Activated gamma-delta T cell treated with Interleukin-2 at 50 U/mL for 16 hours (primary cell): ENCODE measurements at places on chromosomes 1 and 21.

- no peak for DNase-seq
Measured at GRCh38 chr1:150003801-150004200, 6.7 kb downstream of the OTUD7B start.

- no peak for DNase-seq
Measured at GRCh38 chr21:44967082-44968047, 27.5 kb downstream of the SLX9 start.

GRCh38 chr1:156525856-156526489, 25.4 kb upstream of the MEF2D start:
- DNase-seq, result no peak

DNA sequence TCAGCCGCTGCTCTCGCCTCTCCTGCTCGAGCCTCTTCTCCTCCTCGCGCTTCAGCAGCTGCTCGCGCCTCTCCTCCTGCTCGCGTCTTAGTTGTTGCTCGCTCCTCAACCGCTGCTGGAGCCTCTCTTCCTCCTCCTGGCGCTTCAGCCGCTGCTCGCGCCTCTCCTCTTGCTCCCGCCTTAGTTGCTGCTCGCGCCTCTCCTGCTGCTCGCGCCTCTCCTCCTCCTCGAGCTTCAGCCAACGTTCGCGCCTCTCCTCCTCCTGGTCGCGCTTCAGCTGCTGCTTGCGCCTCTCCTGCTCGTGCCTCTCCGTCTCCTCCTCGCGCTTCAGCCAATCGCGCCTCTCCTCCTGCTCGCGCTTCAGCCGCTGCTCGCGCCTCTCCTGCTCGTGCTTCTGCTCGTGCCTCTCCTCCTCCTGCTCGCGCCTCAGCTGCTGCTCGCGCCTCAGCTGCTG, 3.7 kb downstream of the TCHH start:
- DNase-seq, result no peak

- peak; percentile 93 for DNase-seq
Measured at GRCh38 chr1:145927063-145927886, at the start of gene RBM8A. Gene RBM8A (minus strand): TSS chr1:145927484. CDS start chr1:145927426, 58 bp downstream.

DNA sequence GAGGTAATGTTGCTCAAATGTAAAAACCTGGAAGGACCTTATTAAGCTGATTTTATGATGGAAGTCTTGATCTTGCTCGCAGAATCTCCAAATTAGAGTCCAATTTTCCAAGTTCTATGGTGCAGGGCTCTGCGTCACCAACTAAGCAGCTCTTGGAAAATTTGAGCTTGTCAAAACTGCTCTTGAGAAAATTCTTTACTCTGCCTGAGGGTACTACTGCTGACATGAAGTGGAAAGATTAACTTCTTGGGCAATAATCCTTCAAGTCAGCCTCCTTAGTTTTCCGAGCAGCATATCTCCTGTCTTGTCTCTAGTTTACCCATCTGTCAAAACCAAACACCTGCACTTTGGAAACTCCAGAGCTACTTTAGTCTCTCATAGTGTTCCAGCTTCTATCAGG, 293.7 kb downstream of the KCTD3 start:
- no peak for DNase-seq

GRCh38 chr1:179955731-179956130, 1.1 kb downstream of the CEP350 start:
- no peak for DNase-seq

- DNase-seq, result no peak
Measured at GRCh38 chr1:60664086-60664625, 418.2 kb upstream of the NFIA start.

GRCh38 chr1:79113836-79114235, 107.3 kb upstream of the ADGRL4 start:
- DNase-seq, result no peak

DNA sequence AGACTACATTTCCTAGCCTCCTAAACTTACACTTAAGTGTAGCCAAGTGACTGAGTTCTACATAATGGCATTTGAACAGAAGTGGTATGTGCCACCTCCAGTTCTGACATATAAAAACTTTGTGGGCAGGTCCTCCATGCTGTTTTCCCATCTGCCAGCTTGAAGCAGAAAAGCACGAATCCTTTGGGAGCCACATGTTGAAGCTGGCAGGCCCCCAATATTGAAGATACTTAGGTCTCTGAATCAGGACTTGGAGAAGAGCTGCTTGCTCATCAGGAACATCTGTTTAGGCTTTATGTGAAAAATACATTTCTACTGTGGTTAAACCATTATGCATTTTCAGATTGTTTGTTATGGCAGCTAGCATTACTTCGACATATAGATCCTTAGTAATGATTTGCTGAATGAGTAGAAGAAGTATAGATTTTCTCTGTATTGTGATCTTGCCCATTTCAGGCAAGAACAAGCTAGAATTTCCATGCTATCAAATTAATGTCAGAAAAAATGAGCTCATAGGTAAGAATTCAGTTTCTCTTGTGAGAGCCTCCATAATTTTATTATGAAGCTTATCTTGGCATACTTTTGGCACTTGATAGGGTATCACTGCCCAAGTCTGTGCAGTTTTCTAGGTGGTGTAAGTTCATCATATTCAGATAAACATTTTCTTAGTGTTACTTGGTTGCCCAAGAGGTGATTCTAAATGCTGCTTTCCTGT, 68.4 kb downstream of the GDAP2 start:
- DNase-seq, result no peak

GRCh38 chr1:193321242-193321840, 134.9 kb upstream of the B3GALT2 start:
- no peak for DNase-seq

DNA sequence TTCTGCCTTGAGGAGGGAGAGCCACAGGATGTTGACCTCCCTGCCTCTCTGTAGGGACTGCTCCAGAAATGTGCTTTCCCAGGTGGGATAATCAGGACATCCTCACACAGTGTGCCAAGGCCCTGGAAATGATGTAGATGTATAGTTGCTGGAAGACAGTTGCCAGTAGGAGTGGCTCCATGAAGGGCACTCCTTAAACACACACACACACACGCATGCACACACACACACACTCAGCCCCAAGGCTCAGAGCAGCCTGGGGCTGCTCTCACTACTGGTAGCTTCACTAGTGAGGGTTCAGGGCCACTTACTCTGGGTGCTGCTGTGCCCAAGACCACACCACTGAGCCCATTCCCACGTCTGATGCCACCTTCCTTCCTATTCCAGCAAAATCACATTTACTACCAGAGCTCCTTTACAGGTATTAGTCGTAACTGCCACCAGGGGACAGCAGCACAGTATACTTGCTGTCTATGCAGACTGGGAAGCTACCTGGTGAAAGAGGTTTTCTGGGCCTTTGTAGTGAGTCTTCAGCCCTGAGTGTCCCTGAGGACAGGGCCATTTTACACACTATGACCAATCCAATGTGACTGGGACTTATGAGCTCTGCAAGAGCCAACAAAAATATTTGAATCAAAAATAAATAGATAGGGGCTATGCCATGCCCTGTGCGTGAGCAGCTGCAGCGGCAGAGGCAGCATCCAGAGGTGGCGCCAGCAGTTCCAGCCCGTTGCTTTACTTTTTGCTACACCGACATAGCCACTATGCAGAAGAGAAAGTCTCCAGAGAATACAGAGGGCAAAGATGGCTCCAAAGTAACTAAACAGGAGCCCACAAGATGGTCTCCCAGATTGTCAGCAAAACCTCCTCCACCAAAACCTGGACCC, 15.0 kb downstream of the CRNN start:
- no peak for DNase-seq

DNA sequence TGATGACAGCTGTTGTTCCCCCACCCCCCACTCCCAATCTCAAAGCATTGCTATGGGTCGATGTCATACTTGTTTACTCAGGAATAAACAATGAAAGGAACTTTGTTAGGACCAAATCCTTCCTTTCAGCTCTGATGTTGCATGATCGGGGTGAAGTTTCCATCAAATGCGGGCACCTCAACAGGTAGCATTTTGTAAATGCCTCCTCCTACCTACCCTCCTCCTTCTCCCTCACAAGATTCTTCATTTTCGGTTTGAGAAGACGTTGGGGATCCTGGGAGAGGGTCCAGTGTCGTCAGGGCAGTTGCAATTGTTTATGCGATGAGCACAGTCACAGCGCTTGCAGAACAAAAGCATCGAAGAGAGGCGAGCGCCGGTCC, 758 bp upstream of the HUNK start:
- no peak for DNase-seq

DNA sequence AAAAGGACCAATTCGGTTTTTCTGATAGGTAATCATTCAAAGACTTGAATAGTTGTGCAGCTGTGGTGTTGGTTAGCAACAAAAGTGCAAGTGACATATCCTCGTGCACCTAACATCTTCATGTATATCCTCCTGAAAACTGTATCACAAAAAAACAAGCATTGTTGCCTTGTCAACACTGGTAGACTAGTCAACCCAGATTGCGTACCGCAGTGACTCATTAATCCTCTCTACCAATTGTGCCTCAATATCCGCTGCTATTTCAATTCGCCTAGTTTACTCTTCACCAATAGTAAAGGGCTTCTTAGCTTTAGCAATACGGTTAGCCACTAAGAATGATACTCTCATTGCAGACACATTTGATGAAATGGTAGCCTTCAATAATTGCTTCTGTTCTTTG, 3.5 kb downstream of the HHAT start:
- DNase-seq, result peak; percentile 16

DNA sequence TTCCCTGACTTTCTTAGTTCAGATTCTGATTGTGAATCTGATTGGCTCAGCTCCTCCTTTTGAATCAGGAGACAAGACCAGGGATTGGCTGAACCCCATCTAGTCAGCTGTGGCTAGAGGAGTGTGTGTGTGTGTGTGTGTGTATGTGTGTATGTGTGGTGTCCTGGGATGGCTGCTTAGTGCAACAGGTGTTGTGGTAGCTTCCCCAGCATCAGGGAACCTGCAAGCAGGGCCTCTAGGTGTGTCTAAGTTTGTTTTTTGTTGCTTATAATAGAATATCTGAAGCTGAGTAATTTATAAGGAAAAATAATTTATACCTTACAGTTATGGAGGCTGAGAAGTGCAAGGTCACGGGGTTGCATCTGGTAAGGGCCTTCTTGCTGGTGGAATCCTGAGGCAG, 13.2 kb upstream of the ALPL start:
- DNase-seq, result no peak

GRCh38 chr1:4650481-4650880, 3.9 kb upstream of the AJAP1 start:
- no peak for DNase-seq

- DNase-seq, result no peak
Measured at GRCh38 chr1:232034556-232034955, 408.0 kb downstream of the DISC1 start.

- no peak for DNase-seq
Measured at GRCh38 chr1:185722098-185722497, 12.1 kb upstream of the HMCN1 start.

GRCh38 chr21:33230545-33231324, 997 bp downstream of the IFNAR2 start:
- DNase-seq, result peak; percentile 40

DNA sequence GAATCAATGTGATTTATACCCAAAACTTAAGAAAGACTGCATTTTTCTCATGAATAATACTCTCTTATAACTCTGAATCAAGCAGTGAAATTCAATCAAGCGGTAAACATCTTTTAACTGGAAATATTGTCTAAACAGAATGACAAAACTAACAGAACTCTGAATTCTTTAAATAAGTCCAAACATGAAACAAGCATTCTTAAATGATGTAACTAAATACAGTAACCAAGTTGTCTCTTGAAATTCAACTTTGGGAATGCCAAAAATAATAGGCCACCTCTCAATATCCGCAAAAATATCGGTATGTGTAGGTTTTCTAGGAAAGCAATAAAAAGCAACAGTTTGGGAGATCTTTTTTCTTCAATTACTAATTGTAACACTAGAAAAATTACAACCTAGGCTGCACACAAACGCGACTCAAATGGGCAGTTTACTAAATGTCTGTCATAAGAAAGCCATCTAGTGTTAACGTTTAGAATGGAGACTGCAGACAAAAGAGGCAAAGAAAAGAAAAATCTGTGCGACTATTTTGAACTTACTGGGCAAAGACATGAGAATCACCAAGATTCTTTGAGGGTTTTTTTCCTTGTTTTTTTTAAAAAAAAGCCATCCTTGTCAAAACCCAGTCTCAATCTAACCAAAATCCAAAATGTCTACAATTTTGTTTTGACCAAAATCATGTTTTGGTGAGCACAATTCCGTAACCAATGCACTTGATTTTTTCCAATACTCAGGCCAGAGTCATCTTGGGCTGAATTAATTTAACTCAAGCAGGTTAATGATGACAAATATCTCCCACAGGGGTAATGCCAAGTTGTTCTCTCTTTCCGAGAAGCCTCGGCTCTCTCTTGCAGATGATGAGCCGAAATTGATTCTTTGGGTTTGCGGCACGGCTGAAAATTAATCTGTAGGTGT, 1.3 kb downstream of the SIPA1L2 start:
- no peak for DNase-seq

DNA sequence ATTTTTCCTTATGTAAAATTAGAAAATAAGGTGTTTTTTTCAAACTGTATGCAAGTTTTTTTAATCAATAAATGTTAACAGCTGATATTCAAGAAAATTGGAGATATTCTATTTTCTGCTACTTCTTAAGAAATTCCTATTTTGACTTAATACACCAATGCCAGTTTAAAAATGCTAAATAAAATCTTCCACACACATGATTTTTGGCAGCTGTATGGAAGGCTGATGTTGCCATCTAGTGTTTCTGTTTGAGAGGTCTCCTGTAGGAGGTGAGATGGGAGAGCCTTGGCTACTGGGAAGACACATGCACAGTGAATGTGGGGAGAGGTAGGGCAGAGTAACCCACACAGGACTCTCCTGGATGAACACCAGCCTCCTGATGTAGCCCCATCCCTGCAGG, 29.2 kb upstream of the OR2B11 start:
- DNase-seq, result peak; percentile 27

GRCh38 chr1:17948594-17948993, 159.0 kb upstream of the IGSF21 start:
- DNase-seq, result no peak

DNA sequence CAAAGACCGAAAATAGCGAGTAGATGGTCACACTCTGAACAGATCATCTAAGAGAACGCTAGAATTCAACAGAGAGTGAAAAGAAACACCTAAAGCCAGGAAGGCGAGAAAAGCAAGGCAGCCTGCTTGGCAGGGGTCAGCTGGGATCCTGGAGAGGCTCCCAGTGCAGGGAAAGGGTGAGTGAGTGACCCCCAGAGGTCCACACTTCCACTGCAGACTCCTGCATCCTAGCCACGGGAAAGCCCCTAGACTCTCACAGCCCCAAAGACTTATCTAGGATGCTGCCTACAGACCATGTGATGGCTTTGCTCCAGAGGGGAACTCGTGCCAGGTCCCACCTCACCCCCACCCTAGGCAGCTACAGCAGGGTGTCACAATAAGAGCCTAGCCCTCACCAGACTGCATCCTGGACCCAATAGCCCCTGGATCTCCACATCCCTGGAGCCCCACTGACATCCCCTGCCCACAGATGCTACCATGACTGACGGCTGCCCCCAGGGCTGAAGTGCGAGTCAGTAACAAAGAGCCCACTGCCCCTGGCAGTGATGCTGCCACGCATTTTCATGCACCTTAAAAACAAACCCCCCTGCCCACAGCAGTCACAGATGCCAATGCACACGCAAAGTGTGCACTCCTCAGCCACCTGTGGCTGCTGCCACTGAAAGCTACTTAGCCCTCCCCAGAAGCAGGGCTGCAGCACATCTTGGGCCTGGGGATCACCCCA, 62.2 kb downstream of the PSMG1 start:
- no peak for DNase-seq

- DNase-seq, result no peak
Measured at GRCh38 chr1:193799948-193800690, 613.7 kb upstream of the B3GALT2 start.
